ENCODE measurements at places on chromosomes 12 and 14.

DNA sequence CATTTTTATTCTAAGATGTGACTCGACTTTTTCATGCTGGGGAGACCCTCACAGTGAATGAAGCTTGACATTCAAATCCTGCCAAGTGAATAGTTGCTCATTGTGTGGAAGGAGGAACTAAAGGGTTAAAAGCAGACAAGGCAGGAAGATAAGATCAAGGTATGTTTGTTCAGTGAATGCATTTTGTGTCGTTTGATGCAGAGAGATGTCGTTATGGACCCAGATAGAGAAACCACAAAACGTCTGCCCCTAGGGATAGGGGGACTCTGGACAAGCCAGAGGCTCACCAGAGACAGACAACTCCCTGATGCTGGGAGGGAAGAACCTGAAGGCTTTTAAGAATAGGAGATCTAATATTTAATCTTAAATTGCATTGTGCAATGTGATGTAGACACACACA lies 72.5 kb upstream of the MYL2 start:
- peak; percentile 28 for DNase-seq

GRCh38 chr12:2561367-2561766 lies 233.4 kb upstream of the FKBP4 start:
- DNase-seq = peak; percentile 50

- DNase-seq = no peak
Measured at GRCh38 chr14:37060496-37061260, 111.7 kb downstream of the SLC25A21 start.

GRCh38 chr12:2309647-2310046 lies 256.9 kb downstream of the CACNA1C start:
- peak; percentile 56 for DNase-seq

DNA sequence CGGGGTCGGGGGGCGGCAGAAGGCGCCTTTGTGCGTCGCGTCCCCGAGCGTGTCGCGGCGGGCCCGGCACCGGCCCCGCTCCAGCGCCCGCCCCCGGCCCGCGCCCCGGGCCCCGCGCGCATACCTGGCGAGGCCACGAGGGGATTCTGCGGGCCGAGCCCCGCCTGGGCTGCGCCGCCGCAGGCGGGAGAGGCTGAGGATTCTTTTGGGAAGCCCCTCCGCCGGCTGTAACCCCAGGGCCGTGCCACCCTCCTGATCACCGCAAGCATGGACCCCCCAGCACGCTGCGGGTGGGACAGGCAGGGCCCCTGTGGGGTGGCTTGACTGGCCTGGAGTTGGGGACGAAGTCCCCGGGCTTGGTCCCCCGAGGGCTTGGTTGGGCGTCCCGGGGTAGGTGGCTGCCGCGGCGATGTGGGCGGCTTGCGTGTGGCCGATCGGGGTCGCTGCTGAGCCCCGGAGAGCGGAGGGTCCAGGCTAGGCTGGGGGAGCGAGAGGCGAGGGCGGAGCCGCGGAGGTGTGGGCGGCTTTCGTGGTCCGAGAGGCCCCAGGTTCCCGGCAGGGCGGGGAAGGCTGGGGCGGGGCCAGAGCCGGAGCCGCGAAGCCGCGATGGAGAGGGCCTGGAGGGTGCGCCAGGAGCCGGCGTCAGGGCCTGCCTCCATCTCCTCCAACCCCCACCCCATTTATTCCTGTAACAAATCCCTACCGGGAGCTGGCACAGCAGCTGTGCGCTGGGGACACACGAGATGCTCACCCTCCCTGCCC lies 28.4 kb upstream of the GPR132 start:
- DNase-seq = peak; percentile 64

- DNase-seq = no peak
Measured at GRCh38 chr12:117468016-117468415, 106.6 kb upstream of the NOS1 start.

- DNase-seq = peak; percentile 17
Measured at GRCh38 chr14:74400031-74400685, 25.9 kb downstream of the SYNDIG1L start.

DNA sequence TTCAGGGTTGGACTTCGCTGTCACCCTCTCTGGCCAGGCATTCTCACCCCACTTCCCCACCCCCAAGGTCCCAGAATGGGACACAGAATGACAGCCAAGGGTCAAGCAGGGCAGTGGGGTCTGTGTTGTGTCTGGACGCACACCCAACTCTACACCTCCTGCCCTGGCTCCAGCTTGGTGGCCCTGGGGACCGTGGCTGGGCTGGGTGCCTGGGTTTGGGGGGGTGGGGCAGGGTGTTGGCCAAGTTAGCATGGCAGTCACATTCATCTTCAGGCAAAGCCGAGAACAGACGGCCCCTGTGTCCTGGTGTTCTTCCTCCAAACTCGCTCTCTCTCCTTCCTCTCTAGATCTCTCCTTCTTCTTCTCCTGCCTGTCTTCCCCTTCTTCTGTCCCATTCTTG lies 5.6 kb downstream of the LRP1 start:
- no peak for DNase-seq

- DNase-seq = no peak
Measured at GRCh38 chr12:116884871-116885270, 3.6 kb upstream of the HRK start.

DNA sequence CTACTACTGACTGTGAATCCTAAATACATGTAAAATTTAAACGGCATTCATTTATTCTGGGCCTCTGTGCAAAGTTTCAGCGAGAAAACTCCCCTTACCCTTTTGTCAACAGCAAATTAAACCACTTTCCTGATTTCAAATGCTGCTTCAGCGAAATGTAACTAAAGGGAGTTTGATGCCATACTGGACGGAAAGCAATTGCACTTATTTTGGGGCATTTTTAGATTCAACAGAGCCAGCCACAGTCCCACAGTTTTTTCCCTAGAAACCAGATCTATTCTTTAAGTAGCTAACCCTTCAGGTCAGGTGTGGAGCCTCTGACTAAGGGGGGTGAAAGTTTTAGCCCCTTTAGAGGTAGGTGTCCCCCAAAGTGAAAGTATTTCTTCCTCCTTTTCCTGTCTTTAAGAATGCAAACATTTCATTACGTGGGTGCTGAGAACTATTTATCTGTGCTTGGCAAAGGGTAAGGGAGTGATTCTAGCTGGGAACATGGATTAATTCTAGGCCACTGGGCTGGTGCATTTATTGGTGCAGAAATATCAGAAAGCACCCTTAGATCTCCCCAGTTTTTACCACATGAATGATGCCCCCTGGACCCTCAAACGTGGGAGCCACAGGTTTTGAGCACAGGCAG lies 72.7 kb downstream of the SPTB start:
- DNase-seq = no peak

DNA sequence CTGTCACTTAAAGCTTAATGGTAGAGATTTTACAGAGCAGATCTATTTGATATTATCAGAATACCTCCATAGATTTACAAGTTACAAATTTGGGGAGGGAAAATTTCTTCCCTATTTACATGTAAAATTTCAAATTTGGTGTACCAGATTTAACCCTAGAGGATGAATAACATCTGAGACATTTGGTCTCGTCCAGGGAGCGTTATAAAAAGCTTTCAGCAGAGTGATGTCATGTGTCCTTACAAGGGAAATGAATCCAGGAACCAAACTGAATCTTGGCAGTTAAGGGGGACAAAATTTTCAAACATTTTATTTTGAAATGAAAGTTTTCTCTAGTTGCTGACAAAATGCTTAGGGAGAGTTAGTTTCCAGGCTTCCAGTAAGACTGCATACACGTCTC lies 4.5 kb upstream of the CDK17 start:
- DNase-seq = no peak

- no peak for DNase-seq
Measured at GRCh38 chr14:104103446-104104075, 18.1 kb downstream of the ASPG start.

All from NB4 (cell line).